ENCODE measurements at places on chromosomes 11 and 22. TPM values are rescaled to one million over a fixed set of nuclear protein-coding genes. Genes with fewer than 3 reads are reported as not detected.

- no peak for DNase-seq
Measured at GRCh38 chr11:132981131-132981956, 551.0 kb downstream of the OPCML start.

- no peak for DNase-seq
Measured at GRCh38 chr11:91981995-91982394, 242.6 kb upstream of the FAT3 start.

Gene CCDC15
- total RNA-seq: 5.3 TPM

DNA sequence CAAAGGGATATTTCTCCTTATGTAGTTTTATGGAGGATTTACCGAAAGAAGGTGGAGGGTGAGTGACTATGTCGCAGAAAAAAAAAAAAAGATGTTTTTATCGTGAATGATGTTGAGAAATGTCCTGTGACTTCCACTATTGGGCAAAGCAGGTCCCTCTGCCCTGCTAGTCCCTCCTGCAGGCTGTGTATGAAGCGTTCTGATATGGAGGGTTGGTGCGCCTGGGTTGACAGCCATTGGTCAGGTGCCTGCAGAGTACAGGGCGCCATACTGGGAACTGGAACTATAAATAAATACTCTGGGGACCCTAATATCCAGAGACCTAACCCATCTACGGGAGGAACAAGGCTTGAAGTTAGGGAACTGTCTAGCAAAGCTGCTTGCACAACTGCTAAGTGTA is 1.5 kb downstream of the IL17RA start:
- DNase-seq: no peak

GRCh38 chr11:12220305-12220704 is 109.9 kb downstream of the MICAL2 start:
- DNase-seq: no peak

- DNase-seq: no peak
Measured at GRCh38 chr22:17121233-17122195, at the start of gene TMEM121B. TMEM121B (minus strand) TSS chr22:17121360; CDS start chr22:17121127, 233 bp downstream.

DNA sequence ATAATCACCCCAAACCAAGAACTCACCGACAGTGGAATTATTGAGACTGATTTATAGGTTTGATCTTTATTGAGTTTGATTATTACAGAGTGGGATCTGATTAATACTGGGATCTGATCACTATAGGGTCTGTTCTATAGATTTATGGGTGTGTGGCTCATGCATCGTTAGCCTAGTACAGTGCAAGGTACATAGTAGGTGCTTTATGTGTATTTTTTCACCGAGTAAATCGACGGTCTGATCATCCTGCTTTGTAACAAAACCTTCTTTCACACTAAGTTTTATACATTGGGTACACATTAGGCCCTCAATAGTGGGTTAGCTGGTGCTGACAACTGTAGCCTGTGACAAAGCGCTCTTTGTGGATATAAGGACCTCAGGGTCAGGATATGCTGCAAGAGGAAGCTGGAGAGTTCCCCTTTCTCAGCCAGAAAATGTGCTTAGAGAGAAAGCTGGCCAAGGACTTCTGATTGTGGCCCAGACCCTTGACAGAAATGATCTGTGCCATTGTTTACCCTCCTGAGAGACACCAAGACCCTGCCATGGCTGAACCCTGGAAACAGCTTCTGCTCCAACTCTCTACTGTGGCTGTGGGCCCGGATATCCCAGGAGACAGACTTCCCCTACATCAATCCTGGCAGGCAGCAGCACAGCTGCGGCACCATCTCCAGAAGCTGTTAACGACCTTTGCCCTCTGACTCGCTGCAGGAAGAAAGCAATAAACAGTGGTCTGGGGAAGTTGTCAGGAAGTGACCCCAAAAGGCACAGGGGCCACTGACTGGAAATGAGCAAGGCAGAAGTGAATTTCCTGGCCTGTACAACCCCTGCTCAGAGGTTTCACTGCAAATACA is 16.1 kb upstream of the TPP1 start:
- no peak for DNase-seq

DNA sequence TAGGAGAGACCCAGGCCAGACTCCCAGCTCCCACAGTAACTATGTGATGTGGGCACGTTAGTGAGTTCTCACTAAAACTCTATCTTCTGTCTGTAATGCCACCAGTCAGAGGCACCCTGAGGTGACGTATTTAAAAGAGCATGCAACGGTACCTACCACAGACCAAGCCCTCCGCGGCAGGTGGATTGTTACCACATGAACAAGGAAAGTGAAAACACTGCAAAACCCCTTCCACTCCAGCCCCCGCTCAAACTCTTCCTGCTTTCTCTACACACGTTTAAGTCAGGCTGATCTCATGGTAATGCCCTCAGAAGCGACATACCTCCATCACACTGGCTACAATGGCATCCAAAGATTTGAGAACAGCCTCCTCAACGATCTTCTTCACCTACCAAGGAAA is 36.7 kb downstream of the SERPIND1 start:
- no peak for DNase-seq

GRCh38 chr11:113475160-113475761 is at the start of gene DRD2:
DRD2 (minus strand) TSS chr11:113475398; CDS start chr11:113424651, 50,747 bp downstream.
- no peak for DNase-seq

DNA sequence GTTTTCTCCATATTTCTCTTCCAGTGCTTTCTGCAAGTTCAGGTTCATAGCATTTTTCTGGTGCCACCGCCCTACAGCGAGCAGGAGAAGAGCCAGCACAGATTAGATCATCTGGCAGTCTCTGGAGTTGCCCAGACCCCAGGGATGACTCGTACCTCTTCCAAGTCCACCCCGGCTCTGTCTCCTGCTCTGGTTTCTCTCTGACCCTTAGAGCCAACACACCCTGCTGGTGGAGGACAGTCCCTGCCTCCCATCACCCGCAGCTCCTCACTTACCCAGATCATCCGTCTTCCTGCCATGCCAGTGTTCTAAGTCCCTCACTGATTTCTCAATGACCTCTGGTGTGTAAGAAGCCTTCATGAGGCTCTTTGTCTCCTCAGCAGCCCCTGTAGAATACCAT is 28.0 kb downstream of the TST start:
- DNase-seq: no peak

Gene ARHGEF17
- 0.02 TPM for total RNA-seq

DNA sequence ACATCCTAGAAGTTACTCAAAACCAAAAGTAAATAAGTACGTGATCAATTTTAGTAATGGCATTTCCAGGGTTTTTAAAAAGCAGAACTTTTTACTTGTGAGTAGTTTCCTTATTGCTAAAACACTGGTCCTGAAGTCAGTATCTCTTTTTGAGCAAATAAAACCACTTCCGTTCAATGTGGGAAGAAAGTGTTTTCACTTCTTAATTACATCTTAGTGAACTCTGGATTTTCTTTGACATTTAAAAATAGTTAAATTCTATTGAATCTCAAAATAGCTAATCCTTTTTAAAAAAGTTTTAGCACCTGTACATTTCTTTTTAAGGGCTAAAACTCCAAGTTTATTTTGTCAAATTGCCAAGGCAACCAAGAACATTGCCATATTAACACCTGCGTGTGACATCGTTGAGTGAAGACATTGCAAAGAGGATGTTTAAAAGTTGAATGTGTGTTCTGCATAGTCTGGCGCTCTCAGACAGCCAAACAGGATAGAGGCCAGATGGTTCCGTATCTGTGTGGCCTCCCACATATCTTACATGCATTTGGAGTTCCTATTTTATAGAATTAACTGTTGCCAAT is 17.2 kb upstream of the OR5B21 start:
- peak; percentile 42 for DNase-seq

DNA sequence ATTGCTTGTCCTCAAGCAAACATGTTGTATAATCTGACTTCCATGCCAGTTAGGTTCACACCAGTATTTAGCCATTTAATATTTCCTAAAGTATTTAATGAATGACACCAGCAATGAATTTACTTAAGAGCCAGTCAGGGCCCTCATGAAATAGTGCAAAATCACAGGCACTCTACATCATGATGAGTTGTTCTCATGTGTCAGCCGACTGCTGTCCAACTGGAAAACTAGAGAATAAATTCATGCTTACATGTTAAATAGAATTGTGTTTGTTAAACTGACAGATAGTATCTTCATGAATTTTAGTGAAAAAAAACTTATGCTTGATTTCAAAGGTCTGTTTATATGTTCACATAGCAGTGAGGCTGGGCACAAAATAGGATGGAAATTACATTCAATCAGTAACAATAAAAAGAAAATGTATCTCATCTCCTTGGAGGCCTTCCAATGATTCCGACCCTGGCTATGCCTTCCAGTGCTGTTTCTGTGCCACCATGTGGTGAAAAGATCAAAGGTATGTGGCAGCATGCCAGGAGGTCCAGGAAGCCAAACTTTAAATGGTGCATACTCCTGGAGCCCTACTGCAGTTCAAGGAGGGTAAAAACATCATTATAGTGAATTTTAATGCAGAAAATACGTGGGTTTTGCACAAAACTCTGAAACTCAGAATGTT is 45.2 kb downstream of the CTSC start:
- DNase-seq: no peak

DNA sequence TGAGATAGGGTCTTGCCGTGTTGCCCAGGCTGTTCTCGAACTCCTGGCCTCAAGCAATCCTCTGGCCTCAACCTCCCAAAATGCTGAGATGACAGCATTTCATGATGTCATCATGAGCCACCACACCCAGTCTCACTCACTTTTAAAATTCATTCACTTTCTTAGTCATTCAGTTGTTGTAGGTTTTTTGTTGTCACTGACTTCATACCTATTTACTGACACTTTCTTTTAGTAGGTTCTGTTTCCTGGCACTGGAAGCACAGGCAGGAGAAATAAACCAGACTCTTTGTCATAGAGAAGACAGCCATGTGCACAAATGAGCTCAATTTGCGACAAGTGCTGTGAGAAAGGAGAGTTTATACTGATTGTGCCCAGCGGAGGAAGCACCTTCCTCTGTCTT is 10.5 kb downstream of the ART5 start:
- DNase-seq: no peak

Gene MPPED1
- total RNA-seq: not detected

GRCh38 chr11:36015799-36016198 is 71.9 kb downstream of the LDLRAD3 start:
- DNase-seq: no peak

GRCh38 chr22:35575116-35575748 is 34.6 kb downstream of the RASD2 start:
- no peak for DNase-seq

DNA sequence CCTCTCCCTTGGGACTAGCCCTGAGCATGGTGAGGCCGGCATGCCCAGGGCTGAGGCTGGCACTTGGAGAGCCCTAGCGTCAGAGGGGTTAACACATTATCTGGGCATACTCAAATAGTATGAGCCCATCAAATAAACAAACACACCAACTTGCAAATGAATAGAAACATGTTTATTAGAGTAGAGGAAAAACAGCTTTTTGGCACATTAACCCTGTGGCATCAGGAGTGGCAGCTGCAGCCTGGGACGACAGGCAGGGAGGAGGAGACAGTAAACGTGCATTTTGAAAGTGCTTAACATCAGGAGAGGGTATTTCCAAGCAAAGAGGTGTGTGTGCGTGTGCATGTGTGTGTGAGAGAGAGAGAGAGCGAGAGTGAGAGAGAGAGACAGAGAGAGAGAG is 684.9 kb downstream of the NTM start:
- DNase-seq: no peak

Gene SLC22A25
- total RNA-seq: not detected
